ENCODE measurements at places on chromosomes 2 and 18. TPM values are rescaled to one million over a fixed set of nuclear protein-coding genes. Genes with fewer than 3 reads are reported as not detected.

Gene CCDC121
- total RNA-seq: 1.7 TPM

Gene CRYGD
- not detected for total RNA-seq

Gene TSPYL6
- not detected for total RNA-seq

Gene INHA
- 0.50 TPM for total RNA-seq

Gene THUMPD2
- 8.6 TPM for total RNA-seq

Gene MROH2A
- total RNA-seq: not detected

Gene WDR7
- 30.3 TPM for total RNA-seq

Gene TRAK2
- 63.4 TPM for total RNA-seq

Gene FBLN7
- total RNA-seq: 2.4 TPM

Gene POTEC
- total RNA-seq: not detected

Gene RIT2
- total RNA-seq: not detected
